ENCODE measurements at places on chromosomes 5 and 9.

DNA sequence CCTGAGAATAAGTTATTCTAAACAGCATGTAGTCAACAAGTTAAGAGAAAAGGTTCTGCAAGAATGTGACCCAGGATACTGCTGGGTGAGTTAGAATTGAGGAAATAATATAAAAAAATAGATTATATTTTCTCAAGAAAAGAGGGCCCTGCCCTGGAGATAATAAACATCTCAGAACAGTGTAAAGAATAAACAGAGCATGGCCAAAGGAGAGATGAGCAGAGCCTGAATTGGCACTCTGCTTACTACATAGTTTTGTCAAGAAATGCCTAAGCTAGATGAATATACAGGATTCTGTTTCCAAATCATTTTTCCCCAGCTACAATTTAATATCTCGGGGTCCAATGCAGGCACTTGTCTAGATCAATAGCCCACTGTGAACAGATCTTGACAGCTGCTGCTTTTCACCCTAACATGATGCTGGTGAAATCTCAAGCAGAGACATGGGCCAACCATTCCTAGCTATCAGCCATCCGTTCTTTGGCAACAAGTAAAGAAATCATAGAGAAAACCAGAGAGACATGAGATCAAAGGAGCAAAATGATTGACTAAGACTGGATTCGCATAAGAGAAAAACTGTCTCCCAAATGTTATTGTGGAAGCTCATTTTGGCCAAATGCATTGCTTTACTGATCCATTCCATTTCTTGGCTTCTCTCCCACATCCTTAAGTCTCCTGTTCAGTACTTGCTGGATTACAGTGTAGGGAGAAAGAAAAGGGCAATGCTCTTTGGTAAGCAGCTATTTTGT, 173.2 kb downstream of the PRELID2 start:
- no peak for DNase-seq

DNA sequence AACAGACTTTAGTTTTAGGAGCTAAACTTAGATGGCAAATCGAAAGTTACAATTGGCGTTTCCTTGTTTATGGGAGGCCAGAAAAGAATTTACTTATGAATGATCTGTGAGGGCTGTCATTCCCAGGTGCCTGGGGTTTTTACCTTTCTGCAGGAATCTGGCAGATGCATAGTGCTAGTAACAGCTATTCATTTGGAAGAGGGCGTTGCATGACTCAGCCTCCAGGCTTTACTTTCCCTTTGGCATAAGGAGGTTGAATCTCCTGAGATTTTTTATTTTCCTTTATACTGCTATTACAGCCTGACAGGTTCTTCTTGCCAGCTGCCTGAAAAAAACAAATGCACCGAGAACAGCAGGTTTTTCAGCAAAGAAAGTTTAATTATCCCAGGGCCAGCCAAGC, 30.0 kb downstream of the CARD6 start:
- no peak for DNase-seq

DNA sequence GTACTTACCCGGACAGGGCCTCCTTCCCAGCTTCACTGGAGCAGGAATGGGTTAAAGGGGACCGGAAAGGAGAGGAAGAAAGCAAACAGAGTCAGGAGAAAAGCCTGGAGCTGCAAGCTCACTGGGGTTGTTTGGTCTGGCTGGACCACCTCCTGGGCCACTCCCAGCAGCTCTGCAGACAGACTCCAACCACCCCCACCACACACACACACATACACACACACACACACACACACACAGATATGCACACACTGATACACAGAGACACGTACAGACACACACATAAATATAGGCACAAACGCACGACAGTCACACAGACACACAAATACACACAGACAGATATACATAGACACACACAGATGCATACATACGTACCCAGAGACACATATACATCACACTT, 34.9 kb upstream of the SYNPO start:
- DNase-seq, result no peak

DNA sequence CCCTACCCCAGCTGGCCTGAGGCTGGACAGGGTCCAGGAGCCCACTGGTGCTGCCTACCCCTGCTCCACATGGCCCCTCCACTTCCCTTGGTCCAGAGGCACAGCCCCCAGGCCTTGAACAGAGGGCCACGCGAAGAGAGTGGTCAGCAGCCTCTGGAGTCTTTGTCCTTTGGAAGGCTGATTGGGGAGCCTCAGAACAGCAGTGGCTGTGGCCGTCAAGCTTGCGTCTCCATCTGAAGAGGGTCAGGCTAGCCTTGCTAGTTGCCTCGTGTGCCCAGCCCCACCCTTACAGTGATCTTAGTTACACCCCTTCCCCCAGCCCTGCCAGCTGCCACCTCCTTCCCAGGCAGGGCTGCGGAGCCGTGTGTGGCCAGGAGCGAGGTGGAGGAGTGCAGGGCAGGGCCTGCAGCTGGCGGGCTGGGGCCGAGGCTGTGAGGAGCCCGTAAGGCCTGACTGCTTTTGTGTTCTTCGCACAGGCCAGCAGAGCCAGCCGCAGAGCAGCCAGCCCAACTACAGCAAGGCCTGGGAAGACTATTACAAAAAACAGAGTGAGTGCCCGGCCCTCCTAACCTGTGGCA, 30.1 kb upstream of the PRDM12 start:
- DNase-seq, result no peak

- DNase-seq, result no peak
These were observed 24.4 kb downstream of the SMIM15 start for GRCh38 chr5:61137835-61138234.

DNA sequence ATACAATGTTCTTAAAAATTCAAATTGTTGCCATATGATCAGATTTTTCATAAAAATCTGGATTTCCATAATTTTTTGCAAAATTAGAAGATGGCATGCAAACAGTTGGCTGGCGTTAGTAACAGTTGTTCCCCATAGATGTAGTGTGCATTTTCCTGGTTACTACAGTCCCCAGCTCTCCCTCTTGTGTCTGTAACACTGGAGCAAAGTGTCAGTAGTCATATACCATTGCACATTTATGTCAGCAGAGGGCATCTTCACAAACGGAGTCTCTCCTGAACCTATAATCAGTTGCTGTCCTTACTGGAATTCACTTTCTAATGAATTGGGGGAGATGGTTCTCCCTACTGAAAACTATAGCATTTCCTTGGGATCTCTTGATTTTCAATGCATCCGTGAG, 44.7 kb upstream of the DMAC1 start:
- DNase-seq, result no peak

DNA sequence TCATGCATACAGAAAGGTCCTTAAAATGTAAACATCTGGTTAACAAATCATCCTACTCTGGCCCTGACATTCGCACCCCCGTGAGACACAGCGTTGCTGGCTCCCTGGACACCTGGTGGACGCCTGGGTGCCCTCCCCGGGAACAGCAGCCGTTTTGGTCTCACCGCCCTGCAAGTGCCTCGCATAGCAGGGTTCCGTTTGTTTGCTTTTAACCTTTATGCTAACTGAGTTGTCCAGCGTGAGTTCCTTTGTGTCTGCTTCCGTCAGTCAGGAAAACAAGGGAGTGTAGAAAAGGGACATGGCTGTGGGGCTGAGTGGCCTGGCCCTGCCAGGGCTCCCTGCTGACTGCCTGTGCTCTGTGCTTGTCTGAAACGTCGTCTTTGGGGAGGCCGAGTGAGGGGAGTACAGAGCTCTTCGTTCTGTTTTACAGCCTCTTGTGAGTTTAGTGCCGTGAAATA, 91.8 kb upstream of the CACNA1B start:
- DNase-seq, result no peak

DNA sequence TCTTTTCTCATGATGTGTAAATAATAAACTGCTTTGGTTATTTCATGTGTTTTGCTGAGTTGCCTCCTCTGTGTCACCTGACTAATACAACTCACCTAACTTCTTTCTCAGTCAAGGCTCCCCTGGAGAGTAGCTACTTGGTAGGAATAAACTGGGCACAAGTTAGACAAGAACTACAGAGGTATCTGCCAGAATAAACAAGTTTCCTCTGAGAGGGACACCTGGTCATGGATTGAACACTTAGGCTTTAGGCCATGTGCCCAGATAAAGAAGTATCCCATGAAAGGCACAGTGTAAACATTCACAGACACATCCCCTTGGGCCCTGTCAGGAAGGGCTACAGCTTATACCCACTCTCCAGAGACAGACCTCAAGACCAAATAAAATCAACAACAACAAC, 532.5 kb downstream of the KIF4B start:
- no peak for DNase-seq

GRCh38 chr5:158594595-158595242, 505.0 kb downstream of the EBF1 start:
- DNase-seq, result no peak

- DNase-seq, result no peak
These were observed 73.7 kb upstream of the EGFLAM start for GRCh38 chr5:38184627-38185026.

- no peak for DNase-seq
These were observed 59.7 kb upstream of the TRPC7 start for GRCh38 chr5:136424835-136425584.

- DNase-seq, result no peak
These were observed 856.5 kb upstream of the SEMA6A start for GRCh38 chr5:117431091-117431490.

DNA sequence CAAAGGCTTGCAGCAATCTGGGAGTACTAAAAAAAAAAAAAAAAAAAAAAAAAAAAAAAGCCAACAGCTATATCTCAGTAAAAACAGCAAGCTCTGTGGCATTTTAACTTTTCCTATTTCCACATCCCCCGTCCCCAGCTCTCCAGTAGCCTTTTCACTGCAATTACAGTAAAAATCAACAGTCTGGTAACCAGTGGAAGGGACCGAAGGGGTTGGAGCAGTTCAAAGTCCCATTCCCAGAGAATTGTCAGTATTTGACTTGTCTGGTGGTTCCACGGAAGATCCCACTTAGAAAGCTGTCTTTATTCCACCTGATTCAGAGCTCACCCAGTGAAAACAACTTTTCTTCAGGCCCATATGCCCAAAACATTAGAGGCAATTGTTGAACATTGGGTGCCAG, 71.8 kb upstream of the ZBTB43 start:
- no peak for DNase-seq

DNA sequence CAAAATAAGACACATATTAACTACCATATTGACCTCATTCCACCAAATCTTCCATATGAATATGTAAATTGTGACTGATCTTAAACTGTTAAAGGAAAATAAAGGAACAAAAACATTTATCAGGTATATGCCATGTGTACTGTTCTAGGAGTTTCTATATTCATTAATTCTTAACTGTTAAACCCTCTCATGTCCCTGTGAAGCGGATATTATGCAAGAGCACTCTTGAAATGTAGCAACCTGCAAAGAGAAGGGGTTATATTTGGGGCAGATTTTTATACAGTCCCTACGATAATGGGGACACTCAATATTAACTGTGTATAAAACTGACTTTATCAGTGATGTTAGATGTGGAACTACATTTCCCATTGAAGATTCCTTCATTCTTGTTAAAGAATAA, 184.9 kb upstream of the OR13F1 start:
- DNase-seq, result no peak

Measured in cortex of kidney (tissue), 1 donor.